Regular cardiac myocyte (primary cell): ENCODE measurements at places on chromosomes 12 and 14. TPM values are rescaled to one million over a fixed set of nuclear protein-coding genes. Genes with fewer than 3 reads are reported as not detected.

Gene MMAB
- total RNA-seq: 15.8 and 19.2 TPM in 2 replicates

Gene GNS
- total RNA-seq: 87.8 and 255 TPM in 2 replicates

Gene KRT78
- total RNA-seq: not detected in 2 replicates

Gene TAS2R13
- total RNA-seq: 0.58 and 1.1 TPM in 2 replicates

Gene KRT3
- not detected in 2 replicates for total RNA-seq

Gene BHLHE41
- 2.1 and 6.5 TPM in 2 replicates for total RNA-seq

Gene CMA1
- not detected in 2 replicates for total RNA-seq

Gene ENTPD5
- 8.1 and 9.6 TPM in 2 replicates for total RNA-seq

Gene ZNF664
- 28.6 and 36.4 TPM in 2 replicates for total RNA-seq

Gene TPCN1
- 14.6 and 20.6 TPM in 2 replicates for total RNA-seq

Gene GUCY2C
- not detected in 2 replicates for total RNA-seq

Gene ASB2
- under 0.01 and 2.3 TPM in 2 replicates for total RNA-seq

Gene OVCH1
- under 0.01 and 0.28 TPM in 2 replicates for total RNA-seq

Gene CEBPE
- total RNA-seq: not detected in 2 replicates

Gene GLIPR1L1
- not detected in 2 replicates for total RNA-seq

Gene ACOT4
- 0.77 and 1.4 TPM in 2 replicates for total RNA-seq
